ENCODE measurements at places on chromosomes 5 and 9.

DNA sequence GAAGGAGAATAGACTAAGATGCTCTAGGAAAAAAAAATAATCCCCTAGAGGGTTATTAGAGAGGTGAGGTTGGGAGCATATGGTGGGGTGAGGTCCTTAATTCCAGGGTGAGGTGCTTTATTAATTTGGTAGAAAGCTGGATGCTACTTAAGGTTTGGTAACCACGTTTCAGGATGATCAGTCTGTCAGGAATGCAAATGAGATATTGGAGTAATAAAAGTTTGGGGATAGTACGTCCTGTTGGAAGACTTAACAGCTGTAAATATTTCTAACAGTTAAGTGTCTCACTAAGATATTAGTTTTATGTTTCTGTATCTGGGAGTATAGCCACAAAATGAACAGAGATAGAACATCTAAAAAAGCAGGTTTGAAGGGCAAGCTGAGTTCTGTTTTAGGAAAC is 578.9 kb downstream of the CETN3 start:
- no peak for DNase-seq

- DNase-seq: no peak
Observed at GRCh38 chr5:72159501-72159911, 52.2 kb downstream of the MAP1B start.

GRCh38 chr5:32960340-32961058 is 249.4 kb downstream of the NPR3 start:
- no peak for DNase-seq

GRCh38 chr5:32059761-32060530 is 114.2 kb downstream of the GOLPH3 start:
- DNase-seq: no peak

DNA sequence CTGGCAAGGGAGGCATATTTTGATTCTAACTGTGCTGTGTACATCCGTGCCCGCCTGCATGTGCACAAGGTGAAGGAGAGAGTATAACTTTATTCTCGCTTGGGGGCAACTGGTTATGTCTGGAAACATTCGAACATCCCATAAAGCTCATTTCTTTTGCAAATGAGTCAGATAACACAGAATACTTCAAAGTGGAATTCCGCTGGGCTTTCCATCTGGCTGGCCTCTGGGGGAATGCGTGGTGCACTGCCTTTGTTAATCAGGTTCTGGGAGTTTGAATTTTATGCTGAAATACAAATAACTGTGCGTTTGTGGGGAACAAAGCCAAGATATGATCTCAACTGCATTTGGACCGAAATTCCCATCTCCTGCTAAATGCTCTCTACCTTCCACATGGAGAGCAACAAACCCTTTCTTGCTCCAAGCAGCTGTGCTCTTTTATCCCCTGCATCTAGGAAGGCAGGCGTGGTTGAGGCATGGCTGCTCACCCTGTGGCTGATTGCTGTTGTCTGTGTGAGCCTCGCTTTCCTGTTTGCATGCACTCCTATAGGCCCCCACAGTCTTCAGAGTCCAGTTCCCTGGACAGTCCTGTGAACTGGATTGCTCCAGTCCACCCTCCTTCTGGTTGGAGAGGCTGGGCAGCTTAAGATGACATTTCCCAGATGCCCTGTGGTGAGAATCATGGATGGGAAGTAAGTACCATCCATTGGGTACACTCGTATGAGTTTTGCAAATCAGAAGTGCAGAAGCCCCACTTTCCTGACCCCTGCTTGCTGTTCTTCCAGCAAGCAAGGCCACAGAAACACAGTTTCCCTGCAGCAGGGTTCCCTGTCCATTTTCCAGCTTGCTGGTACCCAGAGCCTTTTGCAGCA is 82.9 kb upstream of the ALDH1B1 start:
- no peak for DNase-seq

- DNase-seq: no peak
Observed at GRCh38 chr9:90637626-90638025, 5.0 kb downstream of the DIRAS2 start.
